ENCODE measurements at places on chromosomes 12 and 14.

DNA sequence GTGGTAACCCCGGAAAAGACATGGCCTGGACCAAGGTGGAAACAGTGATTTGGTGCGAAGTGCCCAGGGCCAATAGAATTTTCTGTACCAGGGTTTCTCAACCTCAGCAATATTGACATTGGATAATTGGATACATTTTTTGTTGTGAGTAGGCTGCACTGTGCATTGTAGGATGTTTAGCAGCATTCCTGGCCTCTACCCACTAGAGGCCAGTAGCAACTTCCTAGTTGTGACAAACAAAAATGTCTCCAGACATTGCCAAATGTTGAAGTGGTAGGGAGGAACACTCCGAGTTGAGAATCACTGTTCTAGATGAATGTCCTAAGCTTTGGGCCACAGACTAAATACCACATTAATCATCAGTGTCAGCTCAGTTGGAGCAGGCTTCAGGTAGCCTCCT, 6.2 kb upstream of the CGRRF1 start:
- no peak for DNase-seq

DNA sequence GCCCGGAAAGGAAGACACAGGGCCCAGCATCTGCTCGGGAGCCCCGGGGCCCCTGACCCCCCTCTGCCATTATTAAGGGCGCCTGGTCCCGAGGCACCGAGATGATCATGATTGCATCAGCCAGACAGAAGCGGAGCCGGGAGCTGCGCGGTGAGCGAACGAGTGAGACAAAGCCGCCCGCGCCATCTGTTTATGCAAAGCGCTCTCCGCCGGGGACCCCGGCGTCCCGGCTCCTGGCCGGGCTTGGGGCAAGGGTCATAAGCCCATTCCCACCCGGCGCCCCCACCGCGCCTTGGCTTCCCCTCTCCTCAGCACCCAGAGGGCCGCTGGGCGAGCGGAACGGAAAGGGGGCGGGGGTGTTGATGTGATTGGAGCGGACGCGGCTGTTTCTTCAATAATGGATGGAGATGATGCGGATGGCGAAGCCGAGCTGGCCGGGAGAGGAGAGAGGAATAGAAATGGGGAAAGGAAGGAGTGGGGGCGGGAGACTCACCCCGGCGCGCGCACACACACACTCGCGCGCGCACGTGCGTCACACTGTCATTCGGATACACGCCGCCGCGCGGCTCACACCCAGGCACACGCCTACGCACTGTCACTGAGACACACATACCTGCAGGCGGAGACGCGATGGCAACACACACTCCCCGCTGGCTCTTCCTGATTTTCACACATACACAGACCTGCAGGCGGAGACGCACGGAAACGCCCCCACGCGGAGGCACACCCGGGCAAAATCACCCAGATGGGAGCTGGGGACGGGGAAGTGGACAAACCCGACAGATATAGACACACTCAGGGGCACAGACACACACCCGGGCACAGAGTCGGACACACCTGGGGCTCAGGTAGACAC, 10.7 kb downstream of the STAC3 start:
- DNase-seq: peak; percentile 37

GRCh38 chr12:92065639-92066038, 80.0 kb downstream of the BTG1 start:
- DNase-seq: no peak

DNA sequence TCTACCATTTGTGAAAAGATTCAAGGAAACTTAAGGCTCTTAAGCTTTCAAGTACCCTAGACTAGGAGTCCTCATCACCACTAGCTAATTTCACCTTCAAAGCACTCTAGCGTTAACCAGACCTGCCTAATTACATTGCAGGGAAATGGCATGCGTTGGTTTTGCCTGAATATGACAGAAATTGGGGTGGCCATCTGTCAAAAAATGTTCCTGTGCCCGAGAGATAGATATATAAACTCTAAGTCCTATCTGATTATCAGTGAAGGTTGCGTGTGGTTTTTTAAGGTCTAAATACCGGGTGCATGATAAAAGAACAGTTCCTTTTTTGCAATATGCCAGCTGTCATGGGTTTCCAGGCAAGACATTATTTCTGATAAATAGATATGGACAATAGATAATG, 48.3 kb downstream of the SPRING1 start:
- no peak for DNase-seq

GRCh38 chr14:31921721-31922120, 155.4 kb upstream of the ARHGAP5 start:
- no peak for DNase-seq

GRCh38 chr14:102663440-102663839, 71.0 kb downstream of the RCOR1 start:
- no peak for DNase-seq

- no peak for DNase-seq
Observed at GRCh38 chr14:92665661-92666110, 82.7 kb downstream of the LGMN start.

GRCh38 chr14:24312736-24313507, 1.6 kb downstream of the LTB4R start:
- DNase-seq: no peak

GRCh38 chr12:110934093-110934852, 13.9 kb upstream of the MYL2 start:
- DNase-seq: no peak

DNA sequence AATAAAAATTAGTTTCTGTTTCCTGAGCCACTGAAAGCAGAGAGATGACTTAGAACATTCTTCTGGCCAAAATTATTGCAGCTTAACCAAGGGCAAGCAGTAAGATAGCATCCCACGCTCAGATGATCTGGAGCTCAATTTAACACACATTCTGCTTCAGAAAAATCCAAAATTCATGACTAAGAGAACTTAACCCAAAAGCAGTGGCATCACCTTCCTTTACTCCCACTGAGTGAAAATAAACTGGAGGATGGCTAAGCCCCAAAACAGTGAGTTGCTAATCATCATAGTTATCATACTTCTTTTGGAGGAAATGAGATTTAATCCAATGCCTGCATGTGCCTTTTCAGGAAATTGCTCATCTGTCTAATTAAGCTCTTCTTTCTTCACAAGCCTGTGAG, 195.4 kb downstream of the DUSP6 start:
- DNase-seq: no peak

GRCh38 chr14:48247977-48248376, 572.6 kb upstream of the MDGA2 start:
- no peak for DNase-seq

GRCh38 chr12:78086553-78087362, 256.1 kb downstream of the NAV3 start:
- DNase-seq: no peak

DNA sequence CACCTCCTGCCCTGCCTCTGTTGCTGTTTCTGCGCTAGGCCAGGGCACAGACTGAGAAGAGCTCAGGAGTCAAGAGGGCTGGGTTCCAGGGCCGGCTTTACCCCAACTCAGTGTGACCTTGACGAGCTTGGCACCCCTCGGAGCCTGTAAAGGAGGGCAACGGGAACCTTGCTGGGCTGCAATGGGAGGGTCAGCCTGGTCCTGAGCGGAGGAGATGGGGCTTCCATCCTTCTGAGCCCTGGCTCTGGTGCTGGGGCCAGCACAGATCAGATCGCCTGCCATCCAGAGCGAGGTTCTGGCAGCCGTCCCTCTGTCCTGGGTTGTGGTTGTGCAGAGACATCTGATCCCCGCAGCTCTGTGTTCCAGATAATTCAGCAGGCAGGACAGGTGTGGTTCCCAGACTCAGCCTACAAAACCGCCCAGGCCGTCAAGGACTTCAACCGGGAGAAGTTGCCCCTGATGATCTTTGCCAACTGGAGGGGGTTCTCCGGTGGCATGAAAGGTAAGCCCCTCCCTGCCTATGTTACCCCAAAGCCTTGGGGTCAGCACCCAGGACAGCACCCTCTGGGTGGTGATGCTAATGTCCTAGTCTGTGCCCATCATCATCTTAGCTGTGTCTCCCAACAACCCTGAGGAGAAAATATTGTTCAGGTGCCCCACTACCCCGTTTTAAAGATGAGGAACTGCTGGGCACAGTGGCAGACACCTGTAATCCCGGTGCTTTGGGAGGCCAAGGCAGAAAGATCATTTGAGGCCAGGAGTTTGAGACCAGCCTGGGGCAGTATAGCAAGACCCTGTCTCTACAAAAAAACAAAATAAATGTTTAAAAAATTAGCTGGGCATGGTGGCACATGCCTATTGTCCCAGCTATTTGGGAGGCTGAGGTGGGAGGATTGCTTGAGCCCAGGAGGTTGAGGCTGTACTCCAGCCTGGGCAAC, 50.2 kb downstream of the FOXN4 start:
- DNase-seq: no peak

- no peak for DNase-seq
Observed at GRCh38 chr12:92860521-92860920, 68.6 kb downstream of the EEA1 start.

- DNase-seq: no peak
Observed at GRCh38 chr12:2363836-2364609, 311.2 kb downstream of the CACNA1C start.

GRCh38 chr12:3365463-3366411, 125.3 kb upstream of the PRMT8 start:
- no peak for DNase-seq

GRCh38 chr12:119748497-119748896, 80.6 kb downstream of the PRKAB1 start:
- no peak for DNase-seq

DNA sequence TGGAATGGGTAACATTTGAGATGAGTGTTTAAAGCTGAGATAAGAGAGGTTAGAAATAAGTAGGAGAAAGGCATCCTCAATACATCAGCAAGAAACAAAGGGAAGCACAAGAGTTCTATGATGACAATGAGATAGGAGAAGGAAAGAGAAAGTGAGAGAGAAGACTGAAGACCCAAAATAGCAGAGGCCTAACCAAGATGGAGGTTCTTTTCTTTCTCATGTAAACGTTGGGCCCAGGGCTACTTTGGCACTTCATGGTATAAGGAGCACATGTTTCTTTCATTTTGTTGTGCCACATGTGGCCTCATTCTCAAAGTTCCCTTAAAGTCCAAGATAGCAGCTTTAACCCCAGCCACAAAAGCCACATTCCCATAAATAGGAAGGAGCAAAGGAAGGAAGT, 120.5 kb upstream of the RMST start:
- DNase-seq: no peak

- DNase-seq: no peak
Observed at GRCh38 chr12:83629931-83630330, 943.2 kb downstream of the TMTC2 start.

DNA sequence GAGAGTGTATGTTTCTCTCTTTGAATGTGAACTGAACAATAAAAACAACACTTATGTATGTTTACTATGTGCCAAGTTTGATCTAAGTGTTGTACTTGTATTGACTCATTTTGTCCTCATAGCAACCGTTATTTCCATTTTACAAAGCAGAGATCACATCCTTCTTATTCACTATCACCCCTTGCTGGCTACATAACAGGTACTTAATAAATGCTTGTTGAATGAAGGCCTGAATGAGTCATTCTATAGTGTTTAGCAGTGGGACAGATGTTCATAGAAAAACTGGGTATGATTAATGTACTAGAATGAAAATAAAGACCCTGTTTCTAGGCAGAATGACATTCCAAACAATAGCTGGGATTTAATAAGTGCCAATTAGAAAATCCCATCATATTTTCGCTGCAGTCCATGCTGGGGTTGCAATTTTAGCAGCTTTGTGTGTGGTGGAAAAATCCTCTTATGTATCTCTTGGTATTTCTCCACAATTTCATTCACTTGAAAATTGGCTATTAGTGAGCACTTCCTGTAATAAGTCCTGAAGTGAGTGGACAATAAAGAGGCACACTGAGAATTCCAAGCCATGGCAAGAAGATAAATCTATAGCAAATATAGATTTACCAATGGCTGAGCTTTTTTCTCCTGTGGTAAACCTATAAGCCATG, 86.0 kb downstream of the FAR2 start:
- no peak for DNase-seq

- no peak for DNase-seq
Observed at GRCh38 chr14:101288436-101289229, 272.7 kb upstream of the DIO3 start.

DNA sequence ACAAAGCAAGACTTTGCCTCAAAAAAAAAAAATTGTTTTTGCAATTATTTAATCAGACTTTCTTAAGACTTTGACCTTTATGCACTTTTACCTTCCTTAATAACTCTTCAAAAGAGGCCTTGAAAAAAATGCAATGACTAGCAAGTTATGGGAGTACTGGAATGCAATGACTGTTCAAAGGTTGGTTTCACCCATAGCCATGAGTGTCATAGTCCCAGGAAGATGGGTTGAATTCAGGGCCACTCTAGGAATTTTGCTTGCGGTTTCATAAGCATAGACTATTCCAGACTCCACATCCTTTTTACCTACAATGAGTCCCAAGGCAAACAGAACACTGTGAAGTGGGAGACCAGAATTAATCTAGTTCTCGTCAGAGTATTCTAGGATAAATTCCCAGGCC, 29.4 kb upstream of the DENND5B start:
- DNase-seq: no peak

DNA sequence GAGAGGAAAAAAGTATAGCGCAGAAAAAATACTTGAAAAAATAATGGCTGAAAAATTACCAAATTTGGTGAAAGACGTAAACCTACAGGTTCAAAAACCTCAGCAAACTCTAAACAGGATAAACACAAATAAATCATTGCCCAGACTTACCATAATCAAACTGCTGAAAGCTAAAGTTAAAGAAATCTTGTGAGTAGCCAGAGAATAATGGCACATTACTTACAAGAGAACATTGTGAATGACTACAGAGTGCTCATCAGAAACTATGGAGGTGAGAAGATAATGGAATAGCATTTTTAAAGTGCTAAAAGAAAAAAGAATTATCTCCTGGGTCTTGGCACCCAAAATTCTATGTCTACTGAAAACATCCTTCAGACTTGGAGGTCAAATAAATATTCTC, 36.0 kb downstream of the ATF1 start:
- no peak for DNase-seq

- no peak for DNase-seq
Observed at GRCh38 chr14:67990576-67990975, 171.0 kb downstream of the RAD51B start.

- no peak for DNase-seq
Observed at GRCh38 chr12:53172352-53172751, 8.2 kb upstream of the ZNF740 start.

GRCh38 chr12:113106361-113106760, 29.2 kb downstream of the RASAL1 start:
- no peak for DNase-seq

GRCh38 chr12:88242571-88242925, 100.4 kb downstream of the TMTC3 start:
- no peak for DNase-seq

GRCh38 chr12:54384591-54385041, at the start of gene ZNF385A:
ZNF385A (minus strand) TSS chr12:54384733; CDS start chr12:54384514, 219 bp downstream.
- no peak for DNase-seq
